ENCODE measurements at places on chromosomes 5 and 9.

- no peak overlapping the region for H3K4me3 ChIP-seq
- no peaks in the 10 kb centered on the region for H3K36me3 ChIP-seq
- H3K27ac ChIP-seq = no peak overlapping the region
- DNase-seq = no peak
These were observed 97.9 kb downstream of the CDH6 start for GRCh38 chr5:31291323-31291854.

DNA sequence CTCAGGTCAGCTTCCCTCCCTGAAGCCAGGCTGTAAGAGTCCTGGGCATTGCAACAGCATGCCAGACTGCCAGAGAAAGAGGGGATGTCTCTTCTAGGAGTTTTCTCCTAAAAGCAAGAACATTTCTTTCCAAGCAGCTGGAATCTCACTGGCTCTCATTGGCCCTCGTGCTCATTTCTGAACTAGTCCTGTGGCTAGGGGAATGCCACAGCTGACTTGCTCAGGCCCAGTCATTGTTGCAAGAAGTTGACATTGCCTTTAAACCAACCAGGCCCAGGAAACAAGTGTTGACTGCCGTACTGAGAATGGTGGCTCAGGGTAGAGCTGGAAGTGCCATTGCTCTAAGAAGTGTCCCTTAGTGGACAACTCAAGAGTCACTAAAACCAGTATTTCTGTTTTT, 15.0 kb upstream of the CEP120 start:
- H3K27ac ChIP-seq = no peak overlapping the region
- DNase-seq = no peak
- H3K27me3 ChIP-seq = no peaks in the 10 kb centered on the region

- no peak overlapping the region for H3K4me3 ChIP-seq
- H3K4me1 ChIP-seq = peaks cover 15% of the 10 kb centered on the region
- H3K27ac ChIP-seq = no peak overlapping the region
These were observed 99.3 kb downstream of the KLF4 start for GRCh38 chr9:107390279-107390678.

DNA sequence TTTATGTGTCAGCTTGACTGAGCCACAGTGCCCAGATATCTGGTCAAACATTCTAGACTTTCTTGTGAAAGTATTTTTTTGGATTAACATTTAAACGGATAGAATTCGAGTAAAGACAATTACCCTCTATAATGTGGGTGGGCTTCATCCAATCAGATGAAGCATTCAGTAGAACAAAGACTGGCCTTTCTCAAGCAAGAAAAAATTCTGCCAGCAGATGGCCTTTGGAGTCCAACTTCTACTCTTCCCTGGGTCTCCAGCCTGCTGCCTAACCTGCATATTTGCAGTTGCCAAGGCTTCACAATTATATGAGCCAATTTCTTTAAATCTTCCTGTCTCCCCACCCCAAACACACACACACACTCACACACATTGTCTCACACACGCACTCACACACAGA, 86.4 kb downstream of the MED10 start:
- H3K27me3 ChIP-seq = peaks cover 2% of the 10 kb centered on the region
- H3K4me3 ChIP-seq = no peak overlapping the region
- H3K36me3 ChIP-seq = no peaks in the 10 kb centered on the region

DNA sequence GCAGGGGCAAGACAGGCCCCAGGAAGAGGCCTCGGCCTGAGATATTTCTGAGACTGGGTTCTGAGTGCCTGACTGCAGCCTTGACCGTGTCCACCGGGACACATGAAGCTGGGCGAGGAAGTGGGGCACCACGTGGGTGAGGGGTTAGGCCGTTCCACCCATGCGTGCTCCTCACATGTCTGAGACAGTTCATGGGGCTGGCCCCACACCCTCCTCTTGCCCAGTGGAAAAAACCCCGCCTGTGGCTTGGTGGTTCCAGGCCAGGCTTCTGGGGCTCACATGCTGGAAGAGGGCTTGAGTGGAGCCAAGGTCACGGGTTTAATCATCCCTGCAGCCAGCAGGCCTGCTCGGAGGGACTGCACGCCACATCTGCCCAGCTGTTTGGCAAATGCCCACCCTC, 11.4 kb downstream of the HMCN2 start:
- H3K36me3 ChIP-seq = no peaks in the 10 kb centered on the region
- no peak overlapping the region for H3K27ac ChIP-seq
- no peak overlapping the region for H3K4me3 ChIP-seq
- no peak for DNase-seq

DNA sequence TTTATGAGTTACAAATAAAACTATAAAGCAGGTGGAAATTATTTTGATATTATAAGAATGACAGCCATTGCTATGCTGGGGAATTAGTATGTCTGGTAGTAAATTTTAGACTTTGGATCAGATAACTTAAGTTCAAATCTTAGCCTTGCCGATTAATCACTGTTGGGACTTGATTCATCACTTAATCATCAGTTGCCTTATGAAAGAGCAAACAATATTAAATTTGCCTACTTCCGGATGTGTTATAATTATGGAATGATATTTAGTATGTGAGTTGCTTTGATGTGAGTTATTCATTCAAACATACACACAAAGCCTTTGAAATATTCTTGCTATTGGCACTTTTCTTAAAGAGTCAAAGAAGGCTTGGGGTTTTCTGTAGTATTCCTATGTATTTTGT, 717.7 kb downstream of the BRINP1 start:
- no peaks in the 10 kb centered on the region for H3K4me1 ChIP-seq
- no peak for DNase-seq
- no peaks in the 10 kb centered on the region for H3K36me3 ChIP-seq
- peak overlapping the region; percentile 54 for H3K27ac ChIP-seq
- H3K27me3 ChIP-seq = no peaks in the 10 kb centered on the region

DNA sequence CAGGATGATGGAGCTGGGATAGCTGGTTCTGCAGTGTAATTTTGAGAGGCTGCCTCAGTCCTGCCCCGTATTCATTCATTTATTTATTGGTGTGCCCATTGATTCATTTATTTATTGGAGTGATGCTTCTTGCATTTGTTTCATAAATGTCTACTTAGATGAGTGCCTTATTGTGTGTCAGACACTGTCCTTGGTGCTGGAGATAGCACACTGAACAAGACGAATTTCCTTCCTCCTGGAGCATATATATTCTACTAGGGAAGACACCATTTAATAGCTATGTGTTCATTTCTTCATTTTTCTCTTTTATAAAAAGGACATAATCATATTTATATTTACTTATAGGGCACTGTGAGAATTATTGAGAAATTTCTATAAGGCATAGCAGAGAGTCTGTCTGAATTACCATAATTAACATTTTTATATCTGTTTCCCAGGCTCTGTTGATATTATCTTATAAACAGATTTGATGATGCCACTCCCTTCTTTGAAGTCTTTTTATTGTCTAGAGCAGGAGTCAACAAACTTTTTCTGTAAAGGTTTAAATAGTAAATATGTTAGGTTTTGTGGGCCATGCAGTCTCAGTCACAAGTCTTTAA, 433.9 kb upstream of the ZNF608 start:
- H3K27ac ChIP-seq = no peak overlapping the region
- no peaks in the 10 kb centered on the region for H3K4me1 ChIP-seq
- no peaks in the 10 kb centered on the region for H3K27me3 ChIP-seq
- no peak overlapping the region for H3K4me3 ChIP-seq
- DNase-seq = no peak

- no peaks in the 10 kb centered on the region for H3K36me3 ChIP-seq
- H3K27me3 ChIP-seq = no peaks in the 10 kb centered on the region
- H3K4me3 ChIP-seq = no peak overlapping the region
- DNase-seq = no peak
These were observed 106.2 kb downstream of the MAST4 start for GRCh38 chr5:66702426-66702825.

DNA sequence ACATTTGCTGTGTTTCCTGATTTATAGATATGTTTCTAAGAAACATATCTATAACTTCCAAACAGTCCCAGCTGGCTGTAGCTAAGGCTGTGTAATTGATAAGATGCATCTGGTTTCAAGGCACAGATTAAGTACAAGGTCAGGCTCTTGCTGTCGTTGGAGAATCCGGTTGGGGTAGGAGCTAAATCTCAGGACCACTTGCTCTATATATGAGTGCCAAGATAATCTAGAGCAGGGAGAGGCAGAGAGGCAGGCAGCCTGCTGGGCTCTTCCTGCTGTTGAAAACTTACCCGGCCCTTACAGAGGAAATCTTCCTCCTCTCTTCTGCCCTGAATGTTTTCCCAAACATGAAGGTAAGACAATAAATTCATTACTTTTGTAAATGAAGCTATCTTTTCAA, at the start of gene C7:
Gene C7 (plus strand): TSS at position 234 of the 400 bp plus-strand sequence. CDS start 114 bp downstream, at position 348.
- H3K36me3 ChIP-seq = no peaks in the 10 kb centered on the region
- H3K27ac ChIP-seq = no peak within 1 kb of the TSS
- no peak for DNase-seq
- H3K4me1 ChIP-seq = no peaks in the 10 kb centered on the region
- H3K27me3 ChIP-seq = no peaks in the 10 kb centered on the region
- no peak within 1 kb of the TSS for H3K4me3 ChIP-seq

DNA sequence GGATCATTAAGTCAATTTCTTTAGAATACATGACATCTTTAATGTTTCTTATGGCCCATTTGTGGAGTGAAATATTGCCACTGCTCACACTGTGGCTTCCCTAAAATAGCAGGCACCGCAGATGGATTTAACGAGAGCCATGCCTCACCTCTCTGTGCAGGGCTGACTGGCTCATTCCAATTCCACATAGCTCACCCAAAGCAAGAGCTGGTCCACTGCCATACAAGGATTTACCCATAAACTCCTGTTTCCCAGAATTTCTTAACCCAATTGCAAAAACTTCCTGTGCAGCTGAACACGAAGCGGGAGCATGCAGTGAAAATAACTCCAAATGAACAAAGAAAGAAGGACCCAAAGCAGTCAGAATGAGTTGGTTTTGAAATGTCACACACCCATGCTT, 159.5 kb downstream of the BAAT start:
- no peaks in the 10 kb centered on the region for H3K36me3 ChIP-seq
- H3K27me3 ChIP-seq = no peaks in the 10 kb centered on the region
- DNase-seq = no peak
- H3K4me3 ChIP-seq = no peak overlapping the region
- no peak overlapping the region for H3K27ac ChIP-seq

DNA sequence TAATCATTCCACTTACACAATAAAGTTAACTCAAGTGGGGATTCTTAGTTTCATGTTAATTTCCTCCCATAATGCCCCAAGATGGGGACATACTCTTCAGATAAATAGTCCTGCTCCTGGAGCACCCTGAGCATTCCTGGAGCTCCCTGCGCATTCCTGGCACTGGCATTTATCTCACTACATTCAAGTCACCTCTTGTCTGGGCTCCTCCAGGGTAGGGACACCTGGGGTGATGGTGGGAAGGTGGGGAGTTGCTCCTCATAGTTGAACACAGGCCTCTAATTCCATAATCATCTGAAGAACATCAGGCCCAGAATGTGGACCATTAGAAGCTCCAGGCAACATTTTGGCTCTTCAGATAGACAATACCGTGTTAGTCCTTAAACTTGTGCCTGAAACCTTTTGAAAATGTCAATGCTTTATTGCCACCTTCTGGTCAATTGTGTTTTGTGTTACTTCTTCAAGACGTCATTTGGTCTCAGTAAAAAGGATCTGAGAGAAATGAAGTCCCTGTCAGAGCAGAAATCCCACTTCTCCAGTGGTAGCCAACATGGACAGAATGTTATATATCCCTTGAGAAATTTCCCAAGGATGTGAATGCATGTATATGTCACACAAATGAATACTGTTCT, 14.2 kb upstream of the AGGF1 start:
- no peaks in the 10 kb centered on the region for H3K4me1 ChIP-seq
- H3K27ac ChIP-seq = no peak overlapping the region
- H3K4me3 ChIP-seq = no peak overlapping the region
- DNase-seq = no peak
- no peaks in the 10 kb centered on the region for H3K36me3 ChIP-seq

DNA sequence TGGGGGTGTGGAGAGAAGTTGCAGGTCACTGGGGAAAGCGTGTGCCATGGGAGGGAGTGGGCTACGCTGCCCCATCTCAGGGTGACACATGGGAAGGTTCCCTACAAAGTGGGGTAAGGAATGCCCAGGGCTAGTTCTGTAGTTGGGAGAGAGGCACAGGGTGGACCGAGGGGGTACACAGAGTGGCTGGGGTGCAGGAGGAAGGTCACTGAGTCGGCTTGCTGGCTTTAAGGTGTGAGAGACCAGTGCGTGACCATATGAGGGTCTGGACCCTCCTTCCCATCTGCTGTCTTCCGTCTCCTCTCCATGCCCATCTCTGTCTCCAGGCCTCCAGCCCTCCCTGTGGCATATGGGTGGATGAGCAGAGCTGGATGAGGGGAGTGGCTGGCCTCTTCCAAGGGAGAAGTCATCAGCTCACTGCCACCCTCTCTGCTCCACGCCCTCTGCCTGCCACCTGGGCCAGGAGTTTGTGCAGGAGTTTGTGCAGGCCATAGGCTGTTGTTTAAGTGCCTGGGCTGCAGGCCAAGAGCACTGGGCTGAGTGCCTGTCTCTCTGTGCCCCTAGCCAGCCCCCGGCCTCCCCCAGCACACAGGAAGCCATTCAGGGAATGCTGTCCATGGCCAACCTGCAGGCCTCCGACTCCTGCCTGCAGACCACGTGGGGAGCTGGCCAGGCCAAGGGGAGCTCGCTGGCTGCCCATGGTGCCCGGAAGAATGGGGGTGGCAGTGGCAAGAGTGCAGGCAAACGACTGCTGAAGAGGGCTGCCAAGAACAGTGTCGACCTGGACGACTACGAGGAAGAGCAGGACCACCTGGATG, 96.8 kb downstream of the PHF2 start:
- no peaks in the 10 kb centered on the region for H3K4me1 ChIP-seq
- no peak overlapping the region for H3K4me3 ChIP-seq
- no peak overlapping the region for H3K27ac ChIP-seq
- DNase-seq = no peak
- H3K27me3 ChIP-seq = no peaks in the 10 kb centered on the region

GRCh38 chr9:135344915-135345500, 134.6 kb upstream of the PPP1R26 start:
- no peak for DNase-seq
- H3K36me3 ChIP-seq = no peaks in the 10 kb centered on the region
- no peak overlapping the region for H3K27ac ChIP-seq

- no peak overlapping the region for H3K27ac ChIP-seq
- no peaks in the 10 kb centered on the region for H3K27me3 ChIP-seq
- no peak overlapping the region for H3K4me3 ChIP-seq
- DNase-seq = no peak
- no peaks in the 10 kb centered on the region for H3K4me1 ChIP-seq
These were observed 118.7 kb downstream of the GAS1 start for GRCh38 chr9:86828631-86829030.

DNA sequence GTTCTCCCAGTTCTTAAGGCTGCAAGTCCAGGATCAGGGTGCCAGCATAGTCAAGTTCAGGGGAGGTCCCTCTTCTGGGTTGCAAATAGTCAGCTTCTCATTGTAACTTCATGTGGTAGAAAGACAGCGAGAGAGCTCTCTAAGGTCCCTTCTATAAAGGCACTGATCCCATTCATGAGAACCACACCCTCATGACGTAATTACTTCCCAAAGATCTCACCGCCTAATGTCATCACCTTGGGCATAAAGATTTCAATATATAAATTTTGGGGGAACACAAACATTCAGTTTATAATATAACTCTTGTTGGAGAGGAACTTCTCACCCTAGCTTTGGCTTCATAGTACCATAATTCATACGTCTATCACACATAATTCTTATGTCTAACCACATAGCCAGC, 203.9 kb upstream of the VLDLR start:
- H3K27ac ChIP-seq = no peak overlapping the region
- H3K27me3 ChIP-seq = no peaks in the 10 kb centered on the region
- no peaks in the 10 kb centered on the region for H3K4me1 ChIP-seq
- no peak overlapping the region for H3K4me3 ChIP-seq
- DNase-seq = no peak
- H3K36me3 ChIP-seq = no peaks in the 10 kb centered on the region

- peaks cover 9% of the 10 kb centered on the region for H3K4me1 ChIP-seq
- no peaks in the 10 kb centered on the region for H3K27me3 ChIP-seq
- no peaks in the 10 kb centered on the region for H3K36me3 ChIP-seq
- H3K4me3 ChIP-seq = no peak overlapping the region
- DNase-seq = no peak
These were observed 13.0 kb upstream of the FAM151B start for GRCh38 chr5:80474929-80475328.
